ENCODE measurements at places on chromosomes 11 and 22. TPM values are rescaled to one million over a fixed set of nuclear protein-coding genes. Genes with fewer than 3 reads are reported as not detected.
A peak's percentile ranks its signal among the peaks of the same experiment; 100 is the strongest.

DNA sequence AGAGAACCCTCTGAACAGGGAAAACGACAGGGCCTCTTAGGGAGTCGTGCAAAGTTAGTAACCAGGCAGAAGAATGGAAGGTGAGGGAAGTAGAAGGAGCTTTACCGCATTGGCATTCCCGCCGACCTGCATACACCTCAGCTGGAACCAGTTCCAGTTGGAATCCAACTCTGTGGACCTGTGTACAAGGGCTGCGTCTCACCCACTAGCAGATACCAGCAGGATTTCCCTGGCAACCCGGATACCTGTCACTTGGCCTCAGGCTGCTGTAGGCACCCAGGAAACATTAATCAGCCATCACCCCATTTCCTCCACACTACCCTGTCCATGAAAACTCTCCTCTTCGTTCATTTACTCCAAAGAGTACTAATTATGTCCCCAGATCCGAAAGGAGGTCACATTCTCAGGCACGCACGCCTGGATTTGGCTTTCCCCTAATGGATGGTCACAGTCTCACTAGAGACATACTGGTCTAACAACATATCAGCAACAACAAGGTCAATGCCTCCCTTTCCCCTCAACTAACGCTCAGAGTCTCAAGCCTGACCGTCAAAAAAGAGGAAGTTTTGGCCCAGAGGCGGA, 842 bp downstream of the ARFGAP2 start:
- H3K4me1 ChIP-seq, result peaks cover 24% of the 10 kb centered on the region
- no peaks in the 10 kb centered on the region for H3K27me3 ChIP-seq
- H3K36me3 ChIP-seq, result peaks cover 47% of the 10 kb centered on the region
- DNase-seq, result no peak
- H3K4me3 ChIP-seq, result peak overlapping the region; percentile 100

DNA sequence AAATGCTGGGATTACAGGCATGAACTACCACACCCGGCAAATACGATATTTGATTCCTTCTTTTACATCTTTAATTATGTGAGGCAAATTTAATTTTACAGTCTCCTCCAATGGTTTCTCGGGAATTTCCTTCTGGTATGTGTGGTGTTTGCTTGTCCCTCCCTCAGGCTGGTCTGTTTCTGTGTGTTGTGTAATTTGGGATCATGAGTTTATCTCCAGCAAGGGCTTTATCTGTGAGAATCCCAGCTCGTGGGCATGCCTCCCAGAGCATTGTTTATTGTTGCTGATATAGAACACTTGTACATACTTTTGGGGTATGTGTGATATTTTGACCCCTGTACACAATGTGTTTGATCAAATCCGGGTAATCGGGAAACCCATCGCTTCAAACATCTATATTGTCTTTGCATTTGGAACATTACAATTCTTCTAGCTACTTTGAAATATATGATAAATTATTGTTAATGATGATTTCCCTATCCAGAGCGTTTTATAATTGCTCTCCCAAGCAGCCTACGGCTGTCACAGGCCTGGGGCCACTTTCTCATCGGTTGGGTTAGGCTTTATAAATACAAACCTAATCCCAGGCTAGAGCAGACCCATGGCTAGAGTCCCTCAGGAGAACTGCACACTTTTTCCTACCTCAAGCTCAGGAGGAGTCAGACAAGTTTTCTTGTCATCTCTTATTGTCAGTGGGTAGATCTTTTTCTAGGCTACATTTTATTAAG, 15.0 kb upstream of the PRR5 start:
- H3K27ac ChIP-seq, result no peak overlapping the region
- H3K4me3 ChIP-seq, result no peak overlapping the region
- H3K27me3 ChIP-seq, result no peaks in the 10 kb centered on the region
- DNase-seq, result no peak
- H3K36me3 ChIP-seq, result no peaks in the 10 kb centered on the region
- peaks cover 11% of the 10 kb centered on the region for H3K4me1 ChIP-seq

- H3K4me3 ChIP-seq, result no peak overlapping the region
- H3K36me3 ChIP-seq, result no peaks in the 10 kb centered on the region
- DNase-seq, result no peak
- H3K27me3 ChIP-seq, result no peaks in the 10 kb centered on the region
- no peak overlapping the region for H3K27ac ChIP-seq
Measured at GRCh38 chr11:130839981-130840666, 76.2 kb downstream of the SNX19 start.

DNA sequence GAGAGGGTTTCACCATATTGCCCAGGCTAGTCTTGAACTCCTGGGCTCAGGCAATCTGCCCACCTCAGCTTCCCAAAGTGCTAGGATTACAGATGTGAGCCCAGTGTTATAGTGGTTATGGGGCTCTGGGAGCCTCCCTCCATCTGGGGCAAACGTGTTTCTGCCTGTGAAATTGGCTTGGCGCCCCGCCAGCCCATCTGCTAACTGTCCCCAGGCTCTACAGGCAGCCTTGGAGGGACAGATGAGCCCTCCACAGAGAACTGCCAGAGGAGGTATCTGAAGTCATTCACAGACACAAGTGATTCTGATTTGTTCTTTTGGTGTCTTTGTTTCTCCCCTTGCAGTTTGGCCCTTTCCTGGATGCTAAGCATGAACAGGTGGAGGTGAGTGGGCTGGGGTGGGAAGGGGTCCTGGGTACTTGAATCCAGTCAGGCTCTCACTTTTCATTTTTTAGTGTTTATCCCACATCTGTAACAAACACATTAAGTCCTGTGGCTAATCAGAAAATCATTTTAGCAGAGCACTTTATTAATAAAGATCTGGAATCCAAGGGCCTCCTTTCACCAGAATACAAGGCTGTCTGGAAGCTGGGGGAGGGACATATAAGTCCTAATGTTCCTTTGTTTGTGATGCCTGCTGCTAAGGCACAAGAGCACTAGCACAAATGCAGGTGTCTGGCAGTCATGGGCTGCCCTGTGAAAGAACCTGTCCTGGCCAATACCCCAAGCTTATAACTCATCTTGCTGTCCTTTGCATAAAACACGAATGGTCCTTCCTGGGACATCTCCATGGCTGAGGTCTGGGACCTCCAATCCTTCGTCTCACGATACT, 25.7 kb upstream of the CDC42EP2 start:
- H3K27me3 ChIP-seq, result no peaks in the 10 kb centered on the region
- H3K36me3 ChIP-seq, result peaks cover 13% of the 10 kb centered on the region
- H3K4me3 ChIP-seq, result no peak overlapping the region
- peak overlapping the region; percentile 89 for H3K27ac ChIP-seq
- DNase-seq, result no peak
- peaks cover 45% of the 10 kb centered on the region for H3K4me1 ChIP-seq

DNA sequence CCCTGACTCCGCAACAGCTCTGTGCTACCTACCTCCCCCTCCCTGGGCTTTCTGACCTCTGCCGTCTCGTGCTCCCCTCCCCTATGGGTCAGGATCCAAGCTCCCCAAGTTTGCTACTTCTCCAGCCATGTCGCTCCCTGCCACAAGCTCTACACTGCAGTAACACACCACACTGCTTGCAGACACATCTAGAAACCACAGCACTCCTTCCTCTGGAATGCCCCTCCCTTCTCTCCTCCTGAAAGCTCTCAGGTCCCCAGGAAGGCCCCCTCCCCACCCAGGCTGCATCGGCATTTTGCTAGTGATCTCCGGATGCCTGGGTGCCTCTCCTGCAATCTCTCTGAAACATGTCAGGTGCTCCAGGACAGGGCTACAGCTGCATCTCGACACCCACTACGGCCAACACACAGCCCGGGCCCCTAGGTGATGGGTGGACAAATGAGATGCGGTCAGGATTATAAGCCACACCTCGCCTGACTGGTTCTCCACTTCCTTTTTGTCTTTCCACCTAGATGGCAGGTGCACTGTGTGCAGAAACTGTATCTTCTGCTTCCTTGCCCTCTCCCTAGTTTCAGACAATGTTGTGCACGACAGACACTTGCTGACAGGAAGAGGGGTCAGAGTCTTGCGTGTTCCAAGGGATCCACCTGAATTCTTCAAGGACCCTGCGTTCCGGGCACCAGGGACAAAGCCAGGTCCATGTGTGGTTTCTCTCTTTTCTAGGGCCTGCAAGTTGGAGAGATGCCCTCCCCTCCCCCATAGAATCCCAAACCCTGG, 22.9 kb downstream of the RPUSD4 start:
- peaks cover 16% of the 10 kb centered on the region for H3K36me3 ChIP-seq
- DNase-seq, result peak; percentile 40
- H3K27ac ChIP-seq, result no peak overlapping the region
- H3K4me3 ChIP-seq, result no peak overlapping the region
- no peaks in the 10 kb centered on the region for H3K27me3 ChIP-seq
- H3K4me1 ChIP-seq, result no peaks in the 10 kb centered on the region

GRCh38 chr22:48581205-48581766, 1246.4 kb downstream of the BRD1 start:
- H3K36me3 ChIP-seq, result no peaks in the 10 kb centered on the region
- H3K27ac ChIP-seq, result no peak overlapping the region
- peaks cover 30% of the 10 kb centered on the region for H3K27me3 ChIP-seq
- no peak for DNase-seq

DNA sequence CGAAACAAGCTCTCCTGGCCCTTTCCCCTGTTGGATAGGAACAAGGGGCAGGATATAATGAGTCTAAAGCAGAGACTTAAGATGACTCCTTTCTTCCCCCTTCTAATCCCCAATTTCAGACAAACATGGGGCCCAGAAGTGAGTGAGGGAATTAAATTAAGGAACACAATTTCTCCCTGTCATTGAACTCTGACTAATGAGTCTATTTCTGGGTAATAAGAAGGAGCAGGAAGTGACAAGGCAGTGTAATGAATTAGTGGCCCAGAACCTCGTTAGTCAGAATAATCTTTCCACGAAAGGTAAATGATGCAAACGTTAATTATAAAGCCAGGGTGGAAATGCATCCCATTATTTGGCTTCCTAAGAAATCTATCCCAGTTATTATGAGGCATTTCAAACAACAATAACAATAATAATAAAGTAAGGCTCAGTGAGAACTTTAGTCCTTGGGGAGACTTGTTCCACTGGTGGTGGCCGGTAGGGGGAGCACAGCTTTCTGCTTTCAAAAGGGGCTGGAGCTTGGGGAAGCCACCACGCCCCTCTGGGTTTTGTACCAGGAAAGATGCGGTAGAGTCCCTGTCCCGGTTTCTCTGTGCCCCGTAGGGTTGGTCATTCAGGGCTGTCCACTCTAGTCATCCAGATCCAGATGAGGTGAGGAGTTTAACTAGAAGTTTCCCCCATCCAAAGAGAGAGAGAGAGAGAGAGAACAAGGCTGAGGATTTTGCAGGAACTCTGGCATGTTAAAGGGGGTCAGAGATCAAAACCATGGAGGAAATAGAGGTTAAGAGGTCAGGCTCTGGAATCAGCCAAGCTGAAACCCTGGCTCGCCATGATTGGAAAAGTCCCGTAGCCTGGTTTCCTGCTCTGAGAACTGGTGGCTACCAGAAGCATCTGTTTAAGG, 298.3 kb downstream of the NTM start:
- no peaks in the 10 kb centered on the region for H3K4me1 ChIP-seq
- DNase-seq, result no peak

- H3K4me3 ChIP-seq, result no peak overlapping the region
- DNase-seq, result no peak
- H3K36me3 ChIP-seq, result no peaks in the 10 kb centered on the region
- H3K27me3 ChIP-seq, result no peaks in the 10 kb centered on the region
- H3K4me1 ChIP-seq, result no peaks in the 10 kb centered on the region
- H3K27ac ChIP-seq, result no peak overlapping the region
Measured at GRCh38 chr11:41921746-41922390, 462.4 kb upstream of the LRRC4C start.

Gene KCNK7
- 1.3 TPM for total RNA-seq

Gene CCDC116
- total RNA-seq, result 0.69 TPM

Gene SCN2B
- total RNA-seq, result 2.5 TPM
